ENCODE measurements at places on chromosomes 5 and 9.

- peak; percentile 24 for DNase-seq
Observed at GRCh38 chr5:146751054-146751453, 127.5 kb downstream of the PPP2R2B start.

DNA sequence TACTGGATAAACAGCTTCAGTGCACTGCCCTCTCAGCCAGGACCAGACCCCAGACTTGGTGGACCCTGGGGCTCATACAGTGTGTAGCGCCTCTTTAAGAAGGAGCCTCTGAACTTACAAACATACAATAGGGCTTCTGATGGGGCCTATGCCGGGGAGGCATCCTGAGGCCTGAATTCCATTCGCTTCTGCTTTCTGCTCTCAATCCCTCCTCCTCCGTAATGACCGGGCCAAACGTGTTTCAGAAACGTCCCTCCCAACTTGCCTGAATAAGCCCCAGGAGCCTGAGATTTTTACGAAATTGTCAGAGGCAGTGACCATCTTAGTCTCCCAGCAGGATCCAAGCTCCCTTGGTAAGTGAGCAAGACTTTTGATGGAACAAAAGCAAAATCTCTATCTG, 128.1 kb upstream of the BOD1 start:
- no peak for DNase-seq

- peak; percentile 76 for DNase-seq
Observed at GRCh38 chr5:83718195-83718825, 2.3 kb downstream of the HAPLN1 start.

DNA sequence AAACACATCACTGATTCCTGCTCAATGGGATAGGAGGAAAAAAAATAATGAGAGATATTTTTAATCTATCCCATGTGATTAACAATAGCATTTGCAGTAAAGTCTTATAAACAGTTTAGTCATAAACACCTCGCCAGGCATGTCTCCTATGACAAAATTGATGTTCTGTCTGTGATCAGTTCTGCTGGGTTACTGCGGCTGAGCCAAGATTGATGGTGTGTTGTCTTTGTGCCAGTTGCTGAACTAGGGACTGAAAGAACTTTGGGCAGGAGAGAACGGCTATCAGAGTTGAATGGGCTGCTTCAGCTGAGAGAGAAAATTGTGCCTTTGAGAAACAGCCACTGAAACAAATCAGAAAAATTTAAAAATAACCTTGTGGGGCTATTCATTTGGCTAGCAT, 37.3 kb upstream of the MAMDC2 start:
- no peak for DNase-seq

- DNase-seq, result no peak
Observed at GRCh38 chr5:79871364-79872120, 119.5 kb downstream of the MTX3 start.

DNA sequence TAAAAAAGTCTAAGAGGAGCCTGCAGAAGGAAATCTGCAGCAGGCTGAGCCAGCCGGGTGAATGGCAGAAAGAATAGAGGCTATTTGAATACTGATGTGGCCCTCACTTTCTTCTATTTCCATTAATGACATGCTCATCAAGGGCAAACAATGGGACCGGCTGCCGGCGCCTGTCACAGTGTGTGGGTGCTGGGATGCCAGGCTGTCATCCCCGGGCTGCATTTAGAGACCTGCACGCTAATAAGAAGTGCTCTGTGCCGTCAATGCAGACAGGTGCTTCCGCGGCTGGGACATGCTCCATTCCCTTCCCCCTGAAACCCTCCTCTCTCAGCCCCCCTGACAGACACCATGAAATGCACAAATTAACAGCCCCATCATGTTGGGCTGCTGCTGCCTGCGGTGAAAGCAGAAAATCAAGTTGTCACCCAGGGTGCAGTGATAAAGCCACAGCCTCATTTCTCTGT, 217.7 kb upstream of the TBCA start:
- no peak for DNase-seq

DNA sequence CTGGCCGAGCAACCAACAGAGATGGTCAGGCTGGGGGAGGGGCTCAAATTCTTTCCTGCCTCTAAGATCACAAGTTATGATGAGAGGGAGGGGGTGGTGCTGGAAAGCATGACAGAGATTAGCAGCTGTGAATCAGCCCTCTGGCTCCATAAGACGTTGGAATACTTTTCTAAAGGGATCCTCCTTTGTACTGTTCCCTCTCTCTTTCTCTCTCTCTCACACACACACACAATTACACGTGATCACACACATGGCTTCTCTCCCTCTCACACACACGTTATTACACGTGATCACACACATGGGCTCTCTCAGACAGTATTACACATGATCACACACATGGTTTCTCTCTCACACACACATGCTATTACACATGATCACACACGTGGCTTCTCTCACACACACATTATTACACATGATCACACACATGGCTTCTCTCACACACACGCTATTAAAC, at the start of gene SLC45A2:
TSS of gene SLC45A2 (minus strand) at position 23 of the 454 bp plus-strand sequence. CDS start 110 bp downstream, outside the sequence.
- DNase-seq, result peak; percentile 16

DNA sequence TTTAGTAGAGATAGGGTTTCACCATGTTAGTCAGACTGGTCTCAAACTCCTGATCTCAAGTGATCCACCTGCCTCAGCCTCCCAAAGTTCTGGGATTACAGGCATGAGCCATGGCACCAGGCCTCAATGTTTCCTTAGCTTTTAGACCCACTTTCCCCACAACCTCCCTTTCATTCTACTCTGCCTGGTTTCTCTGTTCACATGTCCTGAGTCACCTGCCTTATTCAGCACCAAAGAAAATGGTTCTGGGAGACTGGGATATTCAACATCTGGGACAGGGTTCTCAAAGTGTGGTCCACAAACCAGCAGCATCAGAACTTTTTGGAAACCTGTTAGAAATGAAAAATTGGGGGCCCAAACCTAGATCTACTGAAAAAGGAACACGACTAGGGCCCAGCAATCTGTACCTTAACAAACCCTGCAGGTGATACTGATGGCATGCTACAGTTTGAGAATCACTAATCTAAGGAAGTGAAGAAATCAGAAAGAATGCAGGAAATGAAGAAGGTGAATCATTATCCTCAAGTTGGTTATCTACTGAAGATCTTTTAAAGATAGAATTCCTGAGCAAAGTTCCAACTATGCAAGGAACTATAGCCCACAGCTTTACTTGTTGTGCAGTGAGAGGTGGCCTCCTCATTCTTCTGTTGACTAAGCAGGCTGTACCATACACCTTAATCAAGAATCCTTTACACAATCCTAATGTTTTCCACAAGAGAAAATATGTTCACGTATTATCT, 51.8 kb upstream of the CTNNAL1 start:
- peak; percentile 95 for DNase-seq

DNA sequence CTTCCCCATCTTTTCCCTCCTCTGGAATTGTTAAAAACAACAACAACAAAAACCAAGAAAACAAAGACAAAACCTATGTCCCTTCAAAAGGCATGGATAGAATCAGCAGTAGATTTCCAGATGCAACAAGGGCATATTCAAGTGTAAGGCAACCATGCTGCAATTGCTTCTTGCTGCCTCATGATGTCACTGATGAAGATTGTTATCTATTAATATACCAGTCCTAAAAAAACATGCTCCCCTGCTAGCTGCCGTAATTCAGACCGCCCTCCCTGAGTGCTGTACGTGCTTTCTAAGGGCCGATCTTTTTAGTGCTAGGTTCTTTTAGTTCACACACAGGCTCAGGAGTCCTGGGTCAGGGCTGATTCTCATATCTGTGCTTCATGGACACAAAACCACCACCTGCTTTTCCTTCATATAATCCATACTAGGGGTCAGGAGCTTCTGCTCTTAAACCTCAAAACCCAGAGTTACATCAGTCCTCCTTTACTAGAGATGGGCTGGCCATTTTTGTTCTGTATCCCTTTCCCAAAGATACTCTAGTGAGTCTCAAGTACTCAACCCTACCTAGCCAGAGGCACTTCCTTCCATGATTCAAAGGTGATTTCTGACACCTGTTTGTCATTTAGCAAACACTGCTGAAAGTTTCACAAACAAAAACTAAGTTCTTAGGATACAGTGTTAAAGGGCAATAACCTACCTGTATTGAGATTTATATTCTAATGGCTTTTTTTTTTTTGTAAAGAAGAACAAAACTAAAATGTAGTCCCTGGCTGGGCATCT, 82.1 kb downstream of the GIN1 start:
- DNase-seq, result no peak

DNA sequence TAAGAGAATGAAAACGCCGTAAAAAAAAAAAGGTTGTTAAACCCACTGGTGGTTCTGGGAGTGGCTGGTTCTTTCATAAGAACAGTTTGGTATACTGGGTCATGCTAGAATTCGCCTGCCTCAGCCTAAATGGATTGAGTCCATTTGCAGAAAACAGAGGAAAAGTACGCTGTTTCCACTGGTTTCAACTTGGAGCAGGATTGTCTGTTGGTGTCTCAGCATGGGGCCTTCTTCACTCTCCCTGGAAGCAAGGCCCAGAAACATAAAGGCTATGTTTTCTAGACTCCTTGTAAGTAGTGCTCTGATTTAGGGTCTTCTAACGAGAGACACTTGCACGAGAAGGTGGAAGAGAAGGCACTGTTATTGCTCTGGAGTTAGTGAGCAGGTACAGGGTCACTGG, 116.9 kb upstream of the MTAP start:
- no peak for DNase-seq

DNA sequence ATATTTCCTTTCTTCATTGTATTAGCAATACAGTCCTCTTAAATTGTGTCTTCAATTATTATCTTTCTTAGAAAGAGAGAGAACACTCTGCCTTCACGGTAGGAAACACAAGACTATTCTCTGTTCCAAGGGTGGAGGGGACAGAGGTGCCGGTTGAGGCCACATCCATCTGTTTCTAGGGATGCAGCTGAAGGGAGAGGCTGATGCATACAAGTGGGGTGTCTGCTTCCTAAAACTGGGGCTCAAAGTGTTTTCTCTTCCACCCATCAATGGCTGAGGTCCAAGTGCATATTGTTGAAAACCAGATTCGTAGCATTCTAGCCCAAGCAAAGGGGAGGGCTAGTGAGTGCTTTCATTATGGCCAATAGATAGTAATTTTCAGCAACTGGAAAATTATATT, 9.5 kb downstream of the IRX2 start:
- no peak for DNase-seq

DNA sequence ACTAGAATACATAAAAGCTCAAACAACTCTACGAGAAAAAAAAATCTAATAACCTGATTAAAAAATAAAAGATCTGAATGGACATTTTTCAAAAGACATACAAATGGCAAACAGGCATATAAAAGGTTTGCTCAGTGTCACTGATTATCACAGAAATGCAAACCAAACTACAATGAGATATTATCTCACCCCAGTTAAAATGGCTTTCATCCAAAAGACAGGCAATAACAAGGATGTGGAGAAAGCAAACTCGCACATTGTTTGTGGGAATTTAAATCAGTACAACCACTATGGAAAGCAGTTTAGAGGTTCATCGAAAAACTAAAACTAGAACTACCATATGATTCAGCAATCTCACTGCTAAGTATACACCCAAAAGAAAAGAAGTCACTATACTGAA, 20.8 kb downstream of the UGT3A2 start:
- DNase-seq, result no peak

GRCh38 chr9:101453776-101454570, 18.4 kb upstream of the ALDOB start:
- no peak for DNase-seq

- no peak for DNase-seq
Observed at GRCh38 chr9:99118782-99119466, 14.0 kb downstream of the TGFBR1 start.

- DNase-seq, result no peak
Observed at GRCh38 chr9:16873126-16873802, 2.8 kb upstream of the BNC2 start.

GRCh38 chr9:749716-750115, 91.8 kb upstream of the DMRT1 start:
- DNase-seq, result no peak

DNA sequence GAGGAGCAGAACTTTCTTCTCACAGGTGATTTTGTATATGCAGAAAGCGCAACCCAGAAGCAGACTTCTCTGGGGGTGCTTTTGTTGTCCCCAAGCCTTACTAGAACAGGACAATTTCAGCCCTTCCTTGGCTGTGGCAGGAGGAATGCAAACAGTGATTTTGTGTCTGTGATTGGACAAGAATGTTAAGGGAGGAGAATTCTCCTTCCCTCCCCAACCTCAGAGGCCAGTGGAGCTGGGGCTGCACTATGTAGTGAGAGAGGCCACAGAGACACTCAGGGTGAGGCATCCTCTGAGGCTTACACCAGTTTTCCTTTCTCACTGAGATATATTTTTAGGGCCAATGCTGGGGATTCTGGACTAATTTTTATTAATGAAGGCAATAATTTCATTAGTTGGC, 58.8 kb downstream of the ZNF366 start:
- no peak for DNase-seq

- peak; percentile 77 for DNase-seq
Observed at GRCh38 chr5:126253406-126253805, 169.8 kb upstream of the GRAMD2B start.

- no peak for DNase-seq
Observed at GRCh38 chr5:35904443-35905132, 33.8 kb downstream of the CAPSL start.

- DNase-seq, result no peak
Observed at GRCh38 chr5:17916446-17916845, 282.2 kb downstream of the TAF11L14 start.

DNA sequence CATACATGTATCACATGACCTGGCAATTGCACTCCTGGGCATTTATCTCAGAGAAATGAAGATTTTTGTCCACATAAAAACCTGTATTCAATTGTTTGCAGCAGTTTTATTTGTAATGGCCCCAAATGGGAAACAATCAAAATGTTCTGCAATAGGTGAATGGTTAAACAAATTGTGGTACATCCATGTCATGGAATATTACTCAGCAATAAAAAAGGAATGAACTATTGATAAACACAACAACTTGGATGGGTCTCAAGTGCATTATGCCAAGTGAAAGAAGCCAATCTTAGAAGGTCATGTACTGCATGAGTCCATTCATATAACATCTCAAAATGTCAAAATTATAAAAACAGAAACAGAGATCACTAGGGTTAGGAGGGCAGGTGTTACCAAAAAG, 1.5 kb upstream of the NDUFS4 start:
- DNase-seq, result no peak

- peak; percentile 56 for DNase-seq
Observed at GRCh38 chr5:139461698-139462097, 845 bp downstream of the ECSCR start.

GRCh38 chr5:56328753-56329560, 95.8 kb upstream of the ANKRD55 start:
- DNase-seq, result peak; percentile 87

GRCh38 chr9:136665111-136665703, 2.5 kb downstream of the EGFL7 start:
- no peak for DNase-seq

GRCh38 chr9:70085241-70085640, 41.6 kb downstream of the MAMDC2 start:
- peak; percentile 17 for DNase-seq

Measured in kidney tubule cell (primary cell).